G401 (cell line): ENCODE measurements at places on chromosomes 4 and X.

DNA sequence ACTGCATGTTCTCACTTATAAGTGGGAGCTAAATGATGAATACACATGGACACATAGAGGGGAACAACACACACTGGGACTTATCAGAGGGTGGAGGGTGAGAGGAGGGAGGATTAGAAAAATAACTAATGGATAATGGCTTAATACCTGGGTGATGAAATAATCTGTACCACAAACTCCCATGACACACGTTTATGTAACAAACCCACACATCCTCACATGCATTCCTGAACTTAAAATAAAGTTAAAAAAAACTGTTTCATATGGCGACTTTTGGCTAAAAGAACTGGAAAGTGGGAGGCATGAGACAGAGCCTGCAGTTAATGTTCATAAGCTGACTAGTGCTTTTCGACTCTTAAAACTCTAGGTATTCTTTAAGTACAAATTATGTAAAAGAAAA lies 98.9 kb upstream of the NPFFR2 start:
- DNase-seq = no peak

- DNase-seq = no peak
These were observed 27.2 kb downstream of the PALLD start for GRCh38 chr4:168524006-168524405.

- no peak for DNase-seq
These were observed 165.0 kb upstream of the ANK2 start for GRCh38 chr4:112884406-112884805.

DNA sequence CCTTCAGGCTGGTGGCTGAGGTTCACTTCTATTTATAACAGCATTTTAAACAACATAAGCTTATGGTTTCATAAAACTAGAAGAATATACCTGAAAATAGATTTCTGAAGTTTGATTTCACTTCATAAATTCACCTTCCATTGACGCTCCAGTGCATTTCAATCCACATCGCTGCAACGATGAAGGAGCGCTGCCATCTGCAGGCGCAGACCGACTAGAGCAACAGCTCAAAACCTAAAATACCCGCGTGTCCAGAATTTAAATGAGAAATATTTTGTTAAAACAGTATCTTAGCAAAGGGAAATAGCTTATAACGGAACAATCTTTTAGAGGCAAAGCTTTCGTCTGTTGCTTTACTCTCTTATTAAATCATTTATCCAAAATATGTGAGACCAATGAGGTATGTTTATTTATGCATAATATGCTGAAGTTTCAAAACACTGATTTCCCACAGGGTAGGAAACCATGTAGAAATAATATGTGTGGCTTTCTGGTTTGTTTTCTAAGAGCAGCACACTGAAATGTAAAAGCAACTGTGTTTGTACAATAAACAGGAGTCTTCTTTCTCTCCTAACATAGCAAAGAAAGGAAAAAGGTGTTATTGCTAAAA lies 816.4 kb upstream of the FRG1 start:
- peak; percentile 7 for DNase-seq
